ENCODE measurements at places on chromosomes 1 and 21.

DNA sequence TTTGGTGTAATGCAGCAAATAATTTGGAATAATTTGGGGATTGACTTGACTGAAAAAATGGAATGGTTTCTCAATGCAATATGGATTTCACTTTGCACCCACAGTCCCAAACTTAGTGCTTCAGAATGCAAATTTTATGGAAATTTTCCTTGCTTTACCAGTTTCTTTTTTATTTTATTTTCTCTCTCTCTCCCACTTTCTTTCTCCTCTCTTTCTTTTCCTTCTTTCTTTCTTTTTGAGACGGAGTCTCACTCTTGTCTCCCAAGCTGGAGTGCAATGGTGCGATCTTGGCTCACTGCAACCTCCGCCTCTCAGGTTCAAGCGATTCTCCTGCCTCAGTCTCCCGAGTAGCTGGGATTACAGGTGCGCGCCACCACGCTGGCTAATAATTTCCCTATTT is 110.3 kb downstream of the KCNN3 start:
- DNase-seq: no peak

DNA sequence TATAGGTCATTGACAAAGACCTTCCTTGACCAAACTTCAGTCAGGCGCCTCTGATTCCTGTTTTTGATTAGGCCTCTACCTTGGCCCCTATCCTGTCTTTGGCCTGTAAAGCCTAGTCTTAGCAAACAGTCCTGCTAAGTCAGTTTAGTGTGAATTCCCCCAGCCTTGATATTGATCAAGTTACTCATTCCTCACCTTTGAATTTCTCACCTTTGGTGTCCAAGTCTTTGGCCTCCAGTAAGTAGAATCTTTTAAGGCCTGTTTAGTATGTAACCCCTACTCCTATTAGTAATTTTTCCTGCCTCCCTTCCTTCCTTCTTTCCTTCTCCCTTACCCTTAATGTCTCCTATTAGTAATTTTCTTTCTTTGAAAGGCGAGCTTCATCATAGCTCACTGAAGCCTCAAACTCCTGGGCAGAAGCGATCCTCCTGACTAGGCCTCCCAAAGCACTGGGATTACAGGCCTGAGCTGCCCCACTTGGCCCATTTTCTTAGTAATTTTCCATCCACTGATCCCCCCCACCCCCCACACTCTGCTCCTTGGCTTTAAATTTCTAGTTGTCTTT is 13.0 kb upstream of the ZNF692 start:
- no peak for DNase-seq

- DNase-seq: no peak
Observed at GRCh38 chr1:59757197-59757747, 57.5 kb upstream of the HOOK1 start.

DNA sequence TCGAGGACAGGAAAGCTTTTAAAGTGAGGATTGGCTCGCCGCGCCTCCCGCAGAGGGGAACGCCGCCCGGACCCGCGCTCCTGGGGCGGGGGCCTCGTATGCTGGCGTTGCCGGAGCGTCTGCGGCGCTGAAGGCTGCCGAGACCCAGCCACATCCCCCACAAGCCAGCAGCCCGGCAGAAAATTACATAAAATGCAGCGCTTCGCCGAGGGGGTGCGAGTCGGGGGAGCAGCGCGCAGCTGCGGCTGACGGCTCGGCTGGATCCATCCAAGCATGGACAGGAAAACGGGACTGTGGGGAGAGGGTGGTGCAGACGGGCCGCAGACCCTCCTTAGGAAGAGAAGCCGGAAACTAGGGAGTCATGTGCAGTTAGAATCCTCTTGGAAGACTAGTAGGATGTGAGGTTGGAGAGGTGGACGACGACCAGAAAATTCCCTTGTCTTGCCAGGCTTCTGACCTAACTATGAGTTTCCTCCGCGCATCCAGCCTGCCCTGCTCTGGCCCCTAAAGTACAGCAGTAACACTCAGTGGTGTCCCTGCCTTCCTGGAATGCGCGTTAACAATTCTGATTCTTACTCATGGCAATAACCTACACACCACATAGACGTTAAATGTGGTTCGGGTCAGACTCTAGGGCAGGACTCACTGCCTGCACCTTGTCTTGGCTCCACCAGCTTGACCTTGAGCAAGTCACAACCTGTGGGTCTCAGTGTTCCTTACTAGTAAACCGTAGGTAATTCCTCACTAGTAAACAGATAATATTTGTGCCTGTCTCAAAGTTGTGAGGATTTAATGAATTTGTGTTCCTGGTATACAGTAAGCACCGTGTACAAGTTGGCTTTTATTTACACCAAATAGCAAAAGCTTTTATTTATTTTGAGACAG is 953 bp upstream of the BRWD1 start:
- peak; percentile 81 for DNase-seq

- no peak for DNase-seq
Observed at GRCh38 chr1:232956081-232956480, 5.7 kb downstream of the NTPCR start.

- DNase-seq: no peak
Observed at GRCh38 chr1:14324248-14324630, 274.2 kb upstream of the KAZN start.

- peak; percentile 44 for DNase-seq
Observed at GRCh38 chr1:21534674-21535378, 25.6 kb downstream of the ALPL start.

GRCh38 chr1:152189657-152190442 is 30.8 kb upstream of the RPTN start:
- no peak for DNase-seq

- DNase-seq: no peak
Observed at GRCh38 chr1:108878160-108878469, 1.3 kb downstream of the GPSM2 start.

DNA sequence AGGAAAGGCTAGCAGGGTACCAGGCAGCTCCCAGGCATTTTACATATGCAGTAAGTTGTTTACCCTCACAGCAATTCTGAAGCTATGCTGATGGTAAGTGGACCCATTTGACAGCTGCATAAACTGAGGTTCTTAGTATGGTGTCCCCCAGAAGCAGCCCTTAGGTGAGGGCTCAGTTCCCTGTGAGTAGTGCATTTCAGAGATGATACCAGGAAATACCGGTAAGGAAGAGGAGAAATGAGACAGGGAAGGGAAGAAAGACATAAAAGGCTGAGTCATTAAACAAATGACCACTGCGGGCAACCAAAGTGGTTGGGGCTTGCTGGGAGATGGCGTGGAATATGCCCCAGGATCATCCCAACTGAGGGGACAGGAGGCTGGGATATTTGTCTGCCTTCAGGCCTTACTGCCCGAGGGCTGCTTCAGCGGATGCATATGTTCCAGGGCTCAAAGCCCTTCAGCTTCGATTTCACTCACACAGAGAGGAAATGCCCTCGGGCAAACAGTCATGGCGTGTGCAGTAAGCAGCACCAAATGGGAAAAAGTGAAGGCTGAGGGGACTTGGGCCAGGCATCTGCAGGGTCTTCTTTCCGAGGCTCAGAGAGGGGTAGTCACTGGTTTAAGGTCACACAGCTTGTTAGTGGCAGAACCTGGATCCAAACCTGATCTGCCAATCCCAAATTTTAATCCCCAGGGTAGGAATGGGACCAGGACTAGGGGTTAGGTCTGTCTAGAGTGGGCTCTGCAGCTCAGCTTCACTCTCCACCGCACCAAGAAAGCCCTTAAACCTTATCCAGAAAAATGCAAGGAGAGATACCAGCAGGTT is 133.7 kb upstream of the RUNX3 start:
- no peak for DNase-seq

- DNase-seq: no peak
Observed at GRCh38 chr1:150695561-150695960, 1.4 kb downstream of the GOLPH3L start.

- DNase-seq: no peak
Observed at GRCh38 chr1:30464187-30464617, 259.2 kb downstream of the MATN1 start.

- peak; percentile 36 for DNase-seq
Observed at GRCh38 chr1:216606047-216606637, 117.1 kb downstream of the ESRRG start.

- DNase-seq: no peak
Observed at GRCh38 chr1:71589005-71589404, 508.2 kb upstream of the ZRANB2 start.

DNA sequence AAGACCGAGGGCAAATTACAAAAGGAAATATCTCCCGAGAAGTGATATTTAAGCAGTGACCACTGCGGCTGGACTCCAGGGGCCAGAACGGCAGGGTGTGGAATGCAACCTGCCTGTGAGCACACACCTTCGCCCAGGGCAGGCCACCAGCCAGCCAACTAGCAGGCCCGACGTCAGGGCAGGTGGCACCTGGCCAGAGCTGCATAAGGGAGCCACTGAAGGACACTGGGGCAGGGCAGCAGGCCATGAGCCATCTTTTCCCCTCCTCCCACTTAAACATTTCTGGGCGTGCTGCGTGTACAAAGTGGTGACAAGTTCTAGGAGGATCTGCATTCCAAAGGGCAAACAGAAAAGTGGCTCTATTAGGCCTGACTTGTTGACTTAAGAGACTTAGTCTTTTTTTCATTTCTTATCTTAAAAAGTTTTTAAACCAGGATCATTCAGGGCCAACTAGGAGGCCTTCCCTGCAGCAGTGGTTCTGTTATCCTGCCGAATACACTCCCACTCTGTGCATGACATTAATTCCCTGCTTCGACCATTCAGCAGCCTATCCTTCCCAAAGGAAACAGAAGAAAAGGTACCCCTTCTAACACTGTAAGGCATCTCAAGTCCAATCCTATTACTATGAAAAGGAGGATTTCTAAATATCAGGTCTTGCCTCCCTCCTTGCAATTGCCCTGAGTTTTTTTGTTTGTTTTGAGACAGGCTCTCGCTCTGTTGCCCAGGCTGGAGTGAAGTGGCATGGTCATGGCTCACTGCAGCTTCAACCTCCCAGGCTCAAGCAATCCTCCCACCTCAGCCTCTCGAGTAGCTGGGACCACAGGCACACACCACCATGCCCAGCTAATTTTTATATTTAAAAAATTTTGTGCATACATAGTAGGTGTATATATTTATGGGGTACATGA is 96.3 kb downstream of the BCAR3 start:
- DNase-seq: no peak

- no peak for DNase-seq
Observed at GRCh38 chr1:42845866-42846256, 552 bp upstream of the ZNF691 start.

DNA sequence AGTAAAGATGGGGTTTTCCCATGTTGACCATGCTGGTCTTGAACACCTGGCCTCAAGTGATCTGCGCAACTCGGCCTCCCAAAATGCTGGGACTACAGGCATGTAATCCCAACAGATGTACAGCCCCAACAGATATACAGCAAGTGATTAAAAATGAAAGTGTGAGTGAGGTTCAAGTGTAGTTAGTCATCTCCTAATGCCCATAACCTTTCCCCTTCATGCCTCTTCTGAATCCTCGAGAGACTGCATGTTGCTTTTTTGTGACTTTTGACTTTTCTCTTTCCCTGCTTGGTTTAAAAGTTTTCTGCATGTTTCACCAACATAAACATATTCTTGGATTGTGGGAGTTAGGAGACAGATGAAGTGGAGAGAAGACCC is 31.2 kb downstream of the KCNK2 start:
- DNase-seq: no peak
